Body of pancreas (tissue), 4 donors: ENCODE measurements at places on chromosomes 2 and 18. TPM values are rescaled to one million over a fixed set of nuclear protein-coding genes. Genes with fewer than 3 reads are reported as not detected.

- no peaks in the 10 kb centered on the region for H3K4me1 ChIP-seq
- H3K36me3 ChIP-seq, result no peaks in the 10 kb centered on the region
- DNase-seq, result peak; percentile 85
- H3K27ac ChIP-seq, result no peak overlapping the region
- H3K4me3 ChIP-seq, result no peak overlapping the region
Observed at GRCh38 chr2:237558961-237559641, 7.3 kb upstream of the PRLH start.

Gene IL1F10
- not detected for total RNA-seq

Gene GYPC
- total RNA-seq, result 28.8 TPM

Gene SIX3
- 0.52 TPM for total RNA-seq

Gene ANO7
- total RNA-seq, result 0.99 TPM

Gene PDCL3
- 9.2 TPM for total RNA-seq

Gene EDAR
- total RNA-seq, result not detected
